Peyer's patch (tissue), 4 donors: ENCODE measurements at places on chromosomes 5 and 9. TPM values are rescaled to one million over a fixed set of nuclear protein-coding genes. Genes with fewer than 3 reads are reported as not detected.

- H3K27ac ChIP-seq = no peak overlapping the region
- no peaks in the 10 kb centered on the region for H3K36me3 ChIP-seq
- H3K4me3 ChIP-seq = no peak overlapping the region
- DNase-seq = no peak
- no peaks in the 10 kb centered on the region for H3K27me3 ChIP-seq
- H3K4me1 ChIP-seq = no peaks in the 10 kb centered on the region
These were observed 9.1 kb upstream of the DAB2 start for GRCh38 chr5:39433848-39434247.

- peaks cover 7% of the 10 kb centered on the region for H3K4me1 ChIP-seq
- DNase-seq = peak; percentile 40
- H3K36me3 ChIP-seq = no peaks in the 10 kb centered on the region
- peak overlapping the region; percentile 55 for H3K27ac ChIP-seq
- H3K27me3 ChIP-seq = no peaks in the 10 kb centered on the region
These were observed 107.3 kb upstream of the SARDH start for GRCh38 chr9:133845440-133845839.

DNA sequence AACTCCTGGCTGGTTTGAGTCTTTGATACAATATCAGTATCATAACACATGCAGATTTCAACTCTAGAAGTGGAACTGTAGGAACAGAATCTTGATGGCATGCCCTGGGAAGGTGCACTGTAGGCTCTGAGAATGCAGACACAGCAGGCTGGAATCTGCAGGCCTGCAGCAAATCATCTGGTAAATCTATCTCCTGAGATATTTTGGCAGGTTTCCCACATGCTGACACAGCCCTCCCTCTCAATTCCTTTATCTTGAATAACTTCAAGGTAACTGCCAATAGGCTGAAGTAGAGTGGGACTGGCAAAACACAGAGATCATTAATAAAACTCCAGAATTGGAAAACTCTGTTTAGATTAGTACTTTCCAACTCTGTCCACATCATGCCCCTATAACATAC is 177.8 kb upstream of the PCSK5 start:
- no peaks in the 10 kb centered on the region for H3K4me1 ChIP-seq
- H3K27ac ChIP-seq = no peak overlapping the region
- H3K36me3 ChIP-seq = no peaks in the 10 kb centered on the region
- H3K4me3 ChIP-seq = no peak overlapping the region

Gene LRRC8A
- 30.2 TPM for total RNA-seq

Gene ARID3C
- 0.53 TPM for total RNA-seq

Gene FIBCD1
- total RNA-seq = not detected
